Mesenteric fat pad (tissue), 1 donor: ENCODE measurements at places on chromosomes 6 and 20.

DNA sequence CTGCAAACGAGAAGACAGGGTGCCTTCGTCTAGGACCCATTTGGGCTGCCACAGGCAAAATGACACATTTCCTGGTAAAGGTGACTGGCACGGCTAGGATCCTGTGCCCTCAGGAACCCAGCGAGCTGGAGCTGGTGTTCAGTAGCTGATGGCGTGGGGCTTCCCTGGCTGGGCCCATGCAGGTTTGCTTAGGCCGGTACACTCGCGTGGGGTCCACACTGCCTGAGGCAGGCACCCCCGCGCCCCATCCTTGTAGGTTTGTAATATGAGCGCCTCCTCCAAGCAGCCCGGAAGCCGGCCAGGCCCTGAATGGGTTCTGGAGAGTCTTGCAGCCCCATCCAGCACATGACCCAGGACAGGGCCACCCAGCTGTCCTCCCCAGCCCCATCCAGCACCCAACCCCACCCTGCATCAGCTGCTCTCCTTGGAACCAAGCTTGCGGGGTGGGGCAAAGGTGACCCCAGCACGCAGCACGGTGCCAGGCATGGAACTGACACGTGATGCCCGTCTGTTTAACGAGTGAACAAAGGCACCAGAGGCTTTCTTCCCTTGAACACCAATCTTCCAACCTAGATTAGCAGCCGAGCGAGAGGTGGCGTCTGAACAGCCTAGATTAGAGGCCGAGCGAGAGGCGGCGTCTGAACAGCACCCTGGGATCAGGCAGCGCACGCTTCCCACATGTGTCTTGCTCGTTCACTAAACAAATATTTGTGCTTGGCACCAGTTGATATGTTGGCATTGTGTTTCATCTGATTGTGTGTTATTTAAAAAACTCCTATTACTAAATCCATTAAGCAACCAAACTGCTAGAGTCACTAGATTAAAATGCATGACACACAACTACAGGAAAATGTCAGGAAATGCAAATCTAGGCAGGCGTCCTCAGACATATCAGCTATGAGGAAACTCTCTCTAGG lies 112.1 kb downstream of the DLL1 start:
- DNase-seq = peak; percentile 83

- no peak for DNase-seq
Measured at GRCh38 chr20:4480104-4480503, 241.6 kb upstream of the PRND start.

- DNase-seq = no peak
Measured at GRCh38 chr6:33704215-33705066, 7.1 kb downstream of the UQCC2 start.

DNA sequence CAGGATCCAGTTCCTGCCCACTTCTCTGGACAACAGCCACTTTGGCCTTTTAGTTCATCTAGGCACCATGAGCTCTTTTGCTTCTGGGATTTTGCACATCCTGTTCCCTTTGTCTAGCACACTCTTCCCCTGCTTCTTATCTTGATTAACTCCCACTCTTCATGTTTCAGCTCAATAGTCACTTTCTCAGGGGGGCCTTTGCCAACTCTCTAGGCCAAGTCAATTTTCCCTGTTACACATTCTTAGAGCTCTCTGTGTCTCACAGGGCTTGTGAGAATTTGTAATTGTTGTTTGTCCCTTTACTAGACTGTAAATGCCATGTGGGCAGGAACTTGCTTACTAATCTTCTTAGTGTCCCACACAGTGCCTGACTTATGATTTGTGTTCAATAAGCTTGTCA lies 58.1 kb upstream of the EPB41L1 start:
- no peak for DNase-seq

GRCh38 chr20:50186987-50187402 lies 3.6 kb upstream of the CEBPB start:
- no peak for DNase-seq

DNA sequence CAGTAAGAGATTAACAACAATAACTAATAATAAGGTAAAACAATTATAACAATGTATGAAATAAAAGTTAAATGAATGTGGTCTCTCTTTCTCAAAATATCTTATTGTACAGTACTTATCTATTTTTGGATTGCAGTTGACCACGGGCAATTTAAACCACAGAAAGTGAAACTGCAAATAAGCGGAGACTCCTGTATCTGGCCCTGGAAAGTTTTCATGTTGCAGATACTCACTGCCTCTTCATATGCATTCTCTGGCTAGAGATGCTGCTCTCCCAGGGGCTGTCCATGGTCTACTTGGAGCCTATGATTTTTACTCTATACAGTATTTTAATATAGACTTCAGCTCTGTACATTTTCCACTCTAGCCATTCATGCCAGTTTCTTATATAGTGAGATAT lies 230.8 kb downstream of the FUT9 start:
- DNase-seq = no peak

GRCh38 chr20:33318096-33318429 lies 35.0 kb downstream of the BPIFB1 start:
- DNase-seq = no peak

DNA sequence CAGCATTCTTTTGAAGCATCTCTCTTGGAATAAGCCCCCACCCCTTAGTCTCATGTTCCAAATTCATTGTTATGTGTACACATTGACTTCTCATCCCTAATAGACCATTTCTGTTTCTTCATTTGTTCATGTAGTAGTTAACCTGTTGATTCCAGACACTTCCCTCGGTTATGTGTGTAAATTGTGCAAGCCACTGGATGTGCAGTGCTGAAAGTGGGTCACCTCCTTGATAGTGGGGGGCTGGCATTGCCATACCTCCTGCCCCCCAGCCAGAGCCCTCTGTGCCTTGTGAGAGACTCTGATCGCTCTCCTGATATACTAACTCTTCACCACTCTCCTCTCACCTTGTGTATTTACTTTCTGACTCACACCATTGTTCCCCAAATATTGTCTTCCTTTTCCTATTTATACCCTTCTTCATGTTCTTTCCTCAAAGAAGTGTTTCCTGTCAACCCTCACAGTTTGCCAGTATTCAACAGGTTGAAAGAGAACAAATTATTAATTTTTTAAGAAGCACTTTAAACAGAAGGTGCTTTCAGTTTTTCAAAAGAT lies 59.0 kb downstream of the HIVEP1 start:
- DNase-seq = no peak

GRCh38 chr20:44182135-44182765 lies 4.7 kb downstream of the JPH2 start:
- no peak for DNase-seq

DNA sequence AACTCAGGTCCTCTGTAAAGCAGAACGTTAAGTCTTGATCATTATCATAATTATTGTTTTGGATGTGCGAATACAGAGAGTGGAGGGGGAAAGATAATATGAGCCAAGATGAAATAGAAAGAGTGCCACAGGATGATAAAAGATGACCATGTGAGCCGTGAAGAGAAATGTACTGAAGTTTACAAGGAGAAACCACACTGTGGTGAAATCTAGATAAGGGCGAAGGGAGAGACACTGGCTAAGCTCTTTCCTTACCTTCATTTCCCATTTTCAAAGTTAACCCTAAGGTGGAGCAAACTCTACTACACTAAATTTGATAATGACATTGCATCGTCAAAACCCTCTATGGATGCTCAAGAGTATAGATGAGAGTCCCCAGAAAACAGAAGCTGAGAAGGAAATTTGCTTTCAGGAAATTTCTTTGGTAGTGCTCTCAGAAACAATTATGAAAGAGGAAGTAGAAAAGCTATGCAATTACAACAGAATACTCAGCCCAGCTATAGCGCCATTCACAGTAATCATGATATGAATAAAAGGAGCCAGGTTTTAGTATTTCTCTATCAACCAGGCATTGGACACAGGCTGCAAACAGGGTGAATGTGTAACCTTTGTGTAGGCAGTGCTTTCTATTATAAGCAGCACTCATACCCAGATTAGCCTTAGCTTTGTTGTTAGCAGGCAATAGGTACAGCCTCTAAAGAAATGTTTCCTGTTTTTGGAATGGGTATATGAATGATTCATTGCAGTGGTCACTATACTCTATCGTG lies 1080.7 kb downstream of the GRIK2 start:
- no peak for DNase-seq

GRCh38 chr6:29964887-29965562 lies 22.7 kb downstream of the HLA-A start:
- DNase-seq = no peak

DNA sequence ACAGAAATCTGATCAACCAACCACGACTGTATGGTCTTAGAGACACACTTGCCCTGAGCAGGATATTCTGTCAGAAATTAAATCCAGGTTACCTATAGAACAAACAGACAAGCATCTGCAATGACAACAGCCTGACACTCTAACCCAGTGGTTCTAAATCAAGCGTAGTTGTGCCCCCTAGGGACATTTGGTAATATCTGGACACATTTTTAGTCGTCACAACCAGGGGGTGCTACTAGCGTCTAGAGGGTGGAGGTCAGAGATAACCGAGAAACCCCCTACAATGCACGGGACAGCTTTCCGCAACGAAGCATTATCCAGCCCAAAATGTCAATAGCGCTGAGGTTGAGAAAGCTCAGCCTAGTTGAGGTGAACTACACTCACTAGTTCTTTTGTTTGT lies 32.3 kb downstream of the ID4 start:
- no peak for DNase-seq

DNA sequence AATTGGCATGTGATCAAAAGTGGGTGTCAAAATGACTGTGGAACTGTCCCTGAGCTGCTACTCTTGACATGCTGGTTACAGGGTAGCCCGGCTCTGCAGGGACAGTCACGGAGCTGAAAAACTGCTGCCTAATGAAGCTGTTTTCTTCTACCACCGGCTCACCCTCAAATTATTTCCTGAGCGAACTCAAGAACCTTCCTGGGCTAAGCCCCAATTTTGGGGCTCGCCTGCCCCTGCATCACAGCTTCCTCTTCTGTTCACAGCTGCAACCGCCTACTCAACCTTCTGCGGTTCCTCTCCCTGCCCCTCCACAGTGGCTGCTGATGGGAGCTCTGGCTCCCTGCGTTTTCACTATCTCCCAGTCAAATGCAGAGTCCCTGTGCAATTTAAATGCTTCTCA lies 110.8 kb upstream of the MLN start:
- no peak for DNase-seq

DNA sequence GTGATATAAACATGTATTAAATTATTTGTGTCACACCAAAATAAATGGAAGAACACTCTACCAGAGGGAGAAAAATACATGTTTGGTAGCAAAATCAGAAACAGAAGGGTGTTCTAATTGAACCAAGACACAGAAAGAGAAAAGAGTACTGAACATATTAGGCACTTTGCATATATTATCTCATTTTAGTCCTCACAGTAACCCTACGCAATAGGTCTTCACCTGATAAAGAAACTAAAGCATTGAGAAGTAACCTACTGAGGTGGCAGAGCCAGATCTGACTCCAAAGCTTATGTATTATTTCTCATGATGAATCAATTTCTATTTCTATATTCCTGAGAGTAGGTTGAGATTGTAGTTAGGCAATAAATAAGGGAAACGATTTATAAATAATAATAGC lies 77.7 kb downstream of the FYN start:
- DNase-seq = no peak

GRCh38 chr20:6533351-6533750 lies 234.1 kb upstream of the BMP2 start:
- DNase-seq = no peak
